ENCODE measurements at places on chromosomes 6 and 20. TPM values are rescaled to one million over a fixed set of nuclear protein-coding genes. Genes with fewer than 3 reads are reported as not detected.

GRIK2 gene
- not detected for total RNA-seq

OR2H2 gene
- total RNA-seq: not detected

- no peak for DNase-seq
Measured at GRCh38 chr20:64023361-64024140, 12.4 kb upstream of the C20orf204 start.

DNA sequence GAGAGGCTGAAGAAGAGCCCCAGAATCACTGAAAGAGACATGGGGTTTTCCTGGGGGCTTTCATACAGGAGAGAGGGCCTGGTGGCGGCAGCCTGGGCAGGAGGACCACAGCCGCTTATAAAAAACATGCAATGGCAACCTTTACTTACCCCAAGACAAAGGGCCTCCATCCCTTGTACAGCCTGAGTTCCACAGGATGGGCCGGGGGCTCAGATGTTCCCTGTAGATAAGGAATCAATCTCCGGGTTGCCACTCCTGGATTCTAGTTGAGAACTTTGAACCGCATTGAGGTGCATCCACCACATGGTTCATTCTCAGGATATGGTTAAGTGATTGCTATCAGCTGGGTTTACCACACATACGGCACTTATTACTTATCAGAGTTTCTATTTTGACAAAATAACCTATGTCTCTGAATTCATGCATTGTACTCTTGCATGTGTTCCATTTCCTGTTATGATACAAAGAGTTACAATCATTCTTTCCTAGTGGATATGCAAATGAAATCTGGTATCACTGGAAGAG, 677.6 kb downstream of the KIF16B start:
- DNase-seq: peak; percentile 9

- DNase-seq: no peak
Measured at GRCh38 chr6:73978330-73978729, 282.3 kb downstream of the CD109 start.

GPSM3 gene
- total RNA-seq: 68.7 TPM

- no peak for DNase-seq
Measured at GRCh38 chr6:29620630-29621029, 12.4 kb downstream of the GABBR1 start.

- DNase-seq: peak; percentile 46
Measured at GRCh38 chr20:41279546-41280225, 37.8 kb downstream of the ZHX3 start.

DZANK1 gene
- 1.4 TPM for total RNA-seq

DNA sequence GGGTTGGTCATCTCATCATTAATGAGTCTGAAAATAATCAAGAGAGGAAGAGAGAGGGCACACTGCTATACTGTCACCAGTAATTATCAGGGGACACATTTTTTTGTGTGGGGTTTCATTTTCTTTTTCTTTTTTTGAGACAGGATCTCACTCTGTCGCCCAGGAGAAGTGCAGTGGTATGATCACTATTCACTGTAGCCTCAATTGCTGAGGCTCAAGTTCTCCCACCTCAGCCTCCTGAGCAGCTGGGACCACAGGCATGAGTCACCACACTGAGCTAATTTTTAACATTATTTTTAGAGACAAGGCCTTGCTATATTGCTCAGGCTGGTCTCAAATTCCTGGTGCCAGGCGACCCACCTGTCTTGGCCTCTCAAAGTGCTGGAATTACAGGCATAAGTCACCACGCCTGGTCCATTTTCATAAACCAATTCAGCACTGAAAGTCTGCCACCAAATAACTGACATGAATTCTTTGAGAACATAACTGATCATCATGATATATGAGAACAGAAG, 43.3 kb downstream of the EPHA7 start:
- no peak for DNase-seq

GRCh38 chr6:52788478-52788877, 15.1 kb downstream of the GSTA1 start:
- DNase-seq: no peak

DNA sequence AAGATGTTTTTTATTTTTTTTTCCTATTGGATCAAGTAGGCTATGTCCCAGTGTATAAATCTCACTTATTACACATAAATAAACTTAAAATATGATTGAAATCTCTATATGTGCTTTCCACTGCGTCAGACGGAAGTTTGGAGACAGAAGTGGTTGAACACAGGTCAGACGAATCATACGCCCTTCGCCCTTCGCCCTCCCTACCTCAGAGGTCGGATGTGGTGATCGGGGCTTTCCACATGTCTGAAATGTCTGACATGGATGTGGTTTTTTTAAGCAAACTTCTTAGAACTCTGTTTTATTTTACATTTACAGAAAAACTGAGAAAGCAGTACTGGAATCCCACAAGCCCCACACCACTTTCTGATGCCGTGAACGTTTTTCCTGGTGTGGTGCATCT, 344.4 kb downstream of the THBS2 start:
- peak; percentile 6 for DNase-seq

GRCh38 chr6:12164508-12164770, 125.7 kb upstream of the EDN1 start:
- DNase-seq: no peak

- no peak for DNase-seq
Measured at GRCh38 chr6:46882645-46883044, 39.1 kb downstream of the ADGRF5 start.

GPR6 gene
- total RNA-seq: not detected

HNF4A gene
- total RNA-seq: not detected

FABP7 gene
- not detected for total RNA-seq

DNA sequence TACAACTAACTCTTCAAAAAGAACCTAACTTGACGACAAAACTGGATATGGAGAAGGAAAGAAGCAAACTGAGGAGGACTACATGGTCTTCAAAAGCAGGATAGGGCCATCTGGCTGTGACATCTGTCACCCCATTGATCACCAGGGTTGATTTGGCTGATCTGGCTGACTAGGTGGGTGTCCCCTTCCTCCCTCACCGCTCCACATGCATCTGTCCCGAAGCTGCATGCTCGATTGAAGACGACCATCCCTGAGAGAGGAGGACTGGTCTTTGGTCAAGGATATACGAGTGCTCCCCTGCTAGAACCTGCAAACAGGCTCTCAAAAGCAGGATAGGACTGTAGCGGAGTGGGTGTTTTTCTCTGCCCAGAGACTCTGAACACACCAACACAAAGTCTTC, 21.7 kb downstream of the CPNE1 start:
- no peak for DNase-seq

- no peak for DNase-seq
Measured at GRCh38 chr6:136466777-136467176, 83.4 kb downstream of the MAP7 start.

DNA sequence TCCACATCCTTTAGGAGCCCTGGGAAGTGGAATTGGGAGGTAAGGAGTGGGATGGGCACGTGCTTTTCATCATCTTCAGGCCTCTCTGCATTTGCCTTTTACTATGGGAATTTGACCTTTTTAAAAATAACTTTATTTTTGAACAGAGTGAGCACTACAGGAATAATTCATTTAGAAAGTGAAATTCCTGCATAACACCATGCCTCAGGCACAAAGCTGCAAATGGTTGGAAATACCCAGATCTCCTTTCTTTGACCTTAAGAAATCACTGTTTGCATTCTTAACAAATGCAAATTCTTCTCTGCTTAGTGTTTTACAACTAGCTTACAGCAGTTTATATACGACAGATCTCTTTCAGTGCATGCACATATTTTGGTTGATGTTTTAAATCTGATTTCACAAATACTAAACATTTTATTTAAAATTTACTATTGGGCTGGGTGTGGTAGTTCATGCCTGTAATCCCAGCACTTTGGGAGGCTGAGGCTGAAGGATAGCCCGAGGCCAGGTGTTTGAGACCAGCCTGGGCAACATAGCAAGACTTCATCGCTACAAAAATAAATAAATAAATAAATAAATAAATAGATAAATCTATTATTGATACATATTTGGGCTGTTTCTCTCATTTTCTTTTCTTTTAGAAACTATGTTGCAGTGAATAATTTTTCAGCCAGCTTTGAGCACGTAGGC, 24.5 kb downstream of the CST8 start:
- no peak for DNase-seq

TFAP2A gene
- not detected for total RNA-seq

- DNase-seq: no peak
Measured at GRCh38 chr6:41555326-41556300, 9.4 kb downstream of the FOXP4 start.

DNA sequence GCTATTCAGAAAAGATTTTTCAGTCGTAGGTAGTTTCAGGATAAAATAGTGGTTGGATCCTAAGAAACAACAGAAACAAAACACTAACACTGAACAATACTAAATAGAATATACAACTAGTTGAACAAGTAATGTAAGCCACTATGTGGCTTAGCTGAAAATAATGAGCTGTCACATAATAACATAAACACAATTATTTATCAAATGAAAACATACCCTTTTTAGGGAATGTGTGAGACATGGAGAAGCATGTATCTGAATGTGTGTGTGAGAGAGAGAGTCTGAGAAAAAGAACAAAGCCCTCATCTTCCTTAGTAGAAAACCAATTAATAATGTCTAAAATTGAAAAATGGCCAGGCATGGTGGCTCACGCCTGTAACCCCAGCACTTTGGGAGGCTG, 122.6 kb upstream of the LOC128125822 start:
- no peak for DNase-seq

- DNase-seq: peak; percentile 43
Measured at GRCh38 chr20:47551841-47552240, 50.2 kb downstream of the NCOA3 start.

FANCE gene
- total RNA-seq: 19.4 TPM

NRN1 gene
- total RNA-seq: 7.1 TPM

DNA sequence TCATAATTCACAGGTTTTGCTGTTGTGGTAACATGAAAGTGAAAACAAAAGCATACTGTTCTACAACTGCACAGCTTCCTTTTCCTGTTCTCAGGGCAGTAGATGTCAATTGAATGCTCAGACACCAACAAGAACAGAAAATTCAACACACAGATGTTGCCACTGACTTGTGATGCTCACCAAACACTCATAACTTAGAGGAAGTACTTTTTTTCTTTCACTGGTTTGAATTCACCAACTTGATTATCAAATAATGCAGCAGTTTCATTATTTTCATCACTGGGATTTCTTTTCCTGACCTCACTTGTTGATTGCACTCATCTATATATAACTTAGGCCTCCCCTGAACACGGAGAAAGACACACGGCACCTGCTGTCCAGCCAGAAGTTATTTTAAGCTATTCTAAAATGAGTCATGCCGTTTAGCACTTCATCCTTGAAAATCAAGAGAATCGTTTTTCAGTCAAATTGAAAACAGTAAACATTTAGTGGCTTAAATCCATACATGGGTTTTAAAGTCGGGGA, 949 bp downstream of the TXLNB start:
- DNase-seq: peak; percentile 18

- DNase-seq: no peak
Measured at GRCh38 chr20:9206486-9206885, 137.6 kb downstream of the PLCB4 start.

- peak; percentile 79 for DNase-seq
Measured at GRCh38 chr20:39019805-39020325, 57.7 kb downstream of the DHX35 start.

DNA sequence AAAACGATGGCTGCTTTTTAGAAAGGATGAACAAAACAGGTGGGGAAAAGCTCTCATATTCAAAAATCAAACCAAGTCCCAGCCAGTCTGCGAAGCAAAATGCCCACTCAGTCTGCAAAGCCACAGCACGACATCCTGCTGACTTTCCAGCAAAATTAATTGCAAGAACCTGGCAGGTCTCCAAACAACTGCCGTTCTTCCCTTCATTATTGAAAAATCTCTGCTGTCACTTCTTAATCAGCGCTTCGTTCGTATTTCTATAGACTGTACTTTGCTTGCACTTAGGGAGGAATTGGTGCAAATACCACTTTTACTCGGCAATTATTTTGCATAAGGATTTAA, 222.4 kb downstream of the CBLN4 start:
- no peak for DNase-seq

DNA sequence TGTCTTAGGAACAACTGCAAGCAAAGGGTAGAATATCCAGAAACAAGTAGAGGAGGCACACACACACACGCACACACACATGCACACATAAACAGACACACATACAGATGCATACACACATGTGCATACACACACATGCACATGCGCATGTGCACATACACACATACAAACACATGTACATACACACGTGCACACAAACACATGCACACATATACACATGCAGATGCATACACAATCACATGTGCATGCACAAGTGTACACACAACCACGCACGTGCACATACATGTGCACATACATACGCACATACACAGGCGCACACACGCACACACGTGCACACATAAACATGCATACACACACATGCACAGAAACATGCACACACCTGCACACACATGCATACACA, 206.5 kb upstream of the OPRM1 start:
- no peak for DNase-seq

- no peak for DNase-seq
Measured at GRCh38 chr20:57244627-57245214, 21.7 kb downstream of the BMP7 start.

GRCh38 chr6:12017263-12017662, 5.2 kb downstream of the HIVEP1 start:
- peak; percentile 59 for DNase-seq

AVP gene
- not detected for total RNA-seq

DNA sequence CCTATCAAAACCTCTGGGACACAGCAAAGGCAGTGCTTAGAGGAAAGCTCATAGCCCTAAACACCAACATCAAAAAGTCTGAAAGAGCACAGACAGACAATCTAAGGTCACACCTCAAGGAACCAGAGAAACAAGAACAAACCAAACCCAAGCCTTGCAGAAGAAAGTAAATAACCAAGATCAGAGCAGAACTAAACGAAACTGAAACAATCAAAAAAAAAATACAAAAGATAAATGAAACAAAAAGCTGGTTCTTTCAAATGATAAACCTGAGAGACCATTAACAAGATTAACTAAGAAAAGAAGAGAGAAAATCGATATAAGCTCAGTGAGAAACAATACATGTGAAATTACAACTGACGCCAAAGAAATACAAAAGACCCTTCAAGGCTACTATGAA, 34.8 kb upstream of the RUNX2 start:
- DNase-seq: no peak

GRCh38 chr20:58893355-58894120, 41.0 kb downstream of the GNAS start:
- DNase-seq: peak; percentile 92

DNA sequence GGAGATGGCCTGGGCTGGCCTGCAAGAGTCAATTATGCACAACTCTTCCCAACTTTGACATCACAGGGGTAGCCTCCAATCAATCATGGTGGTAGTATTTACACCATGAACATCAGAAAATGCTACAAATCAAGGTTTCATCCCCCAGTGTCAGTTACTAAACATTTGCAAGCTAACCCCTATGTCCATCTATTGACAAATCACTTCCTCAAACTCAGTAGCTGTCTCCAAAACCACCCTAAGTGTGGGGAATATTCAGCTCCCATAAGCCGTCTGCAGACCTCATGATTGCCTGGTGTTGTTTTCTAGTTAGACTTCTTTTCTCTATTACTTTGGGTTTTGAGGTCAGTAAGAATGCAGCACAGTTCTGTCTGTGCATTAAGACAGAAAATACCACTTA, 200.8 kb upstream of the RIN2 start:
- no peak for DNase-seq

TRAPPC3L gene
- total RNA-seq: not detected

DSP gene
- 0.07 TPM for total RNA-seq

- no peak for DNase-seq
Measured at GRCh38 chr6:153484056-153484455, 353.0 kb upstream of the RGS17 start.

HM13 gene
- 91.6 TPM for total RNA-seq

GRCh38 chr20:34024723-34025351, 31.1 kb downstream of the RALY start:
- no peak for DNase-seq

SLC32A1 gene
- not detected for total RNA-seq

RFX6 gene
- not detected for total RNA-seq

GRCh38 chr6:27287751-27288135, 24.3 kb downstream of the POM121L2 start:
- no peak for DNase-seq

ARMC12 gene
- 1.0 TPM for total RNA-seq
